Activated CD8-positive, alpha-beta memory T cell treated with anti-CD3 and anti-CD28 coated beads for 24 hours (primary cell): ENCODE measurements at places on chromosomes 2 and 18.

DNA sequence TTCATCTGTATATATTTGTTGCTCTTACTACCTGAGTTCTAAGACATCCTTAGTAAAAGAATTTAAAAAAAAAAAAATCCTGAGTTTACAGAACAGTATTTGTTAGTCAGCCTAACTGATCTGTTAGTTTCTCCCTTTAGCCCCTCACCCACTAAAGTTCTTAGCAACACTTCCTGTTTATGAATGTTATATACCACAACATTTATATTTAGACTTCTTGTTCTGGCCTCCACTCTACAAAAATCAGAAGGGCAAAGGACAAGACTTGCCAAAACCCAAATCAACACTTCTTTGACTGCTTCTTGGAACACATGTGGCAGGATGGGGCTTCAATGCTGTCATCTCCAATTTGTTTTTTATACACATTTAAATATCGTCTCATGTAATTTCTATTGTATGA lies 71.1 kb downstream of the MGAT5 start:
- DNase-seq = no peak

DNA sequence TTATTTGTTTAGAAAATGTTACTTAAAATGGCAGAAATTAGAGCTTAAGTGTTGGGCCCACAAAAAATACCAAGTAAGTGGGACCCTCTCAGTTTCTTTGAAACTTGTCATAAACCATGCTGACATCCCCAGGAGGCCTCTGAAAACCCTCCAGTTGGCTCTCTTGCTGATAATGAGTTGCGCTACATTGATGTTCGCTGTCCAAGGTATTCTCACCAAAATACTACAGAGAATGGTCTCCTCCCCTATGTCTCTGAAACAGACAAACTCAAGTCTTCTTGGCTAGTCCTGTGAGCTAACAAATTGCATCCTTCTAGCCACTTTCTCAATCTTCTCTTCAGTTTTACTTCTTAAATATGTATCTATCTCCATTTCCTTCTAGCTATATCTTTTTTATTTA lies 669.4 kb downstream of the IRS1 start:
- DNase-seq = no peak

DNA sequence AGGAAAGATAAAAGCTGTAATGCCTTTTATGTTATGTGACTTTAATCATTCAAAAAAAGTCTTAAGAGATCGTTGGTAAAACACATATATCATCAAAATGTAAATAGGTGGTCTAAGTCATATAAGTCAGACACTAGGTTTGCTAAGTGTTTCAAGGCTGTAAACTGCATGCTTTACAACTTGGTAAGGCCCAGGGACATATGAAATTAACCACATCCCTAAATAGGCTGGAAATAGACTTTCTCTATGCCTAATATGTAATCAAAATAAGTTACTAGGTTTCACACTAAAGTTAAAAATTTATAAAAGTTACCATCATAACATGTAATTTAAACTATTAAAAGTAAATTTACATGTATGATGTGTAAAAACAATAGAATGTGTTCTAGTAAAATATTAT lies 946.3 kb upstream of the LRATD1 start:
- DNase-seq = no peak

- DNase-seq = no peak
Measured at GRCh38 chr2:102226612-102227391, 40.0 kb downstream of the IL1RL2 start.

- DNase-seq = no peak
Measured at GRCh38 chr18:22640281-22640842, 222.6 kb upstream of the CTAGE1 start.
